ENCODE measurements at places on chromosomes 4 and X.

GRCh38 chr4:111635646-111636045, 509.6 kb upstream of the FAM241A start:
- DNase-seq = no peak

DNA sequence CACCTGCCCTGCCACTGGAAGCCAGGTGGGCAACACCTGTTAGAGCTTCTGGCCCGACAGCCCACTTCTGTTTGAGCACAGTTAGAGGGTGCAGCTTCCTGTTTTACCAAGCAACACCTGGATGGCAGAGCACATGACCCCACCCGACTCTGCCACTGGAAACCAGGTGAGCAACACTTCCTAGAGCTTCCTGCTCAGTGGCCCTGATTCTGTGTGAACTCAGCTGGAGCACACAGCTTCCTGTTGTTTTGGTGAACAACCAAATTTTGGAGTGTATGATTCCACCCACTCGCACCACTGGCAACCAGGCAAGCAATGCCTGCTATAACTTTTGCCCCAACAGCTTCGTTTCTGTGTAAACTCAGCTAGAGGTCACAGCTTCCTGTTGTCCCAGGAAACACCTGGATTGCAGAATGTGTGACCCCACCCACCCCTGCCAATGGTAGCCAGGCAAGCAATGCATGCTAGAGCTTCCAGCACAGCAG, 163.8 kb upstream of the KLF8 start:
- no peak for DNase-seq

GRCh38 chr4:177214935-177215334, 94.7 kb upstream of the NEIL3 start:
- DNase-seq = no peak

- DNase-seq = no peak
Observed at GRCh38 chr4:57291911-57292310, 181.7 kb upstream of the IGFBP7 start.

DNA sequence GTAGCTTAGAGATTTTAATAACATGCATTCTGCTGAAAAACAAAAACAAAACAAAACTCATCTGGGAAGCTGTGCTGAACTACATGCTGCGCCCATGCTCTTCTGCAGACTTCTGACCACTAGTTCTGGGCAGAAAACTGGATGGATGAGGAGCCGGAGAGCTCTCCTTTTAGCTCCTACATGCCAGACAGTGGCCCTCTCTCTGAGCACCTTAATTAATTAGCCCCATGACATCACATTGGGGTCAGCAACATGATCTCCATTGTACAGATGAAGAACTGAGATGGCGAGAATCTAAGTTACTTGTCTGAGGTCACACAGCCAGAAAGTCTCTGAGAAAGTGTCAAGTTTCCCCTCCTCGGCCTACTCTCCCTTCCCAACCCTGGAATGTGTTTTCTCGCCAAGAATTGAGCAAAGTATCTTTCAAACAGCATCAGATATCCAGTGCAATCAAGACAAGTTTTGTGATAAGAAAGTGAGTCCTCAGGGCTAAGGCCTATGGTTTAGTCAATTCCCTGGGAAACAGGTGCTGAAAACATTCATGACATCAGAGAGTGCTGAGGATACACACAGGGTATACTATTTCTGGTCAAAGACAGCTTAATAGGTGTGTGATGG, 21.6 kb downstream of the SCD5 start:
- no peak for DNase-seq

- no peak for DNase-seq
Observed at GRCh38 chrX:134741746-134742145, 83.5 kb upstream of the PLAC1 start.

- no peak for DNase-seq
Observed at GRCh38 chr4:120995266-120996010, 72.9 kb upstream of the PRDM5 start.

GRCh38 chr4:53371049-53371448, 5.2 kb upstream of the SCFD2 start:
- no peak for DNase-seq

DNA sequence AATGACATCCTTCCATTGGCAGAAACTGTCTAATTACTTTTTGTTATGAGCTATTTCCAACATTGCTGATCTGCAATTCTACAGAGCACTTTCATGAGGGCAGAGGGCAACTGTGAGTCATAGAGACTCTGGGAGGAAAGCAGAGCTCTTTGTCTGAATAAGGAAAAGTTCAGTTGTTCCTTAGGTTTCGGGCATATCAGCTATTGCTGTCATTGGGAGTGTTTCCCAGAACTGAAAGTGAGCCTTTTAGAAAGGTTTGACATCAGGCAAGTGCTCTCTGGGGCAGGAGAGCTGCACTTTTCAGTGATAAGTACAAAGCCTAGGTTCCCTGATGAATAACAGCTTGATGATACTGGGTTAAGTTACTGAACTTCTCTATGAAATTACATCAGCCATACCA, 119.2 kb upstream of the EDNRA start:
- no peak for DNase-seq

- no peak for DNase-seq
Observed at GRCh38 chr4:169885893-169886292, 128.1 kb upstream of the HPF1 start.

GRCh38 chr4:167779280-167779679, 313.1 kb upstream of the ANXA10 start:
- DNase-seq = no peak

GRCh38 chrX:30979271-30979670, 90.2 kb upstream of the TAB3 start:
- DNase-seq = no peak

DNA sequence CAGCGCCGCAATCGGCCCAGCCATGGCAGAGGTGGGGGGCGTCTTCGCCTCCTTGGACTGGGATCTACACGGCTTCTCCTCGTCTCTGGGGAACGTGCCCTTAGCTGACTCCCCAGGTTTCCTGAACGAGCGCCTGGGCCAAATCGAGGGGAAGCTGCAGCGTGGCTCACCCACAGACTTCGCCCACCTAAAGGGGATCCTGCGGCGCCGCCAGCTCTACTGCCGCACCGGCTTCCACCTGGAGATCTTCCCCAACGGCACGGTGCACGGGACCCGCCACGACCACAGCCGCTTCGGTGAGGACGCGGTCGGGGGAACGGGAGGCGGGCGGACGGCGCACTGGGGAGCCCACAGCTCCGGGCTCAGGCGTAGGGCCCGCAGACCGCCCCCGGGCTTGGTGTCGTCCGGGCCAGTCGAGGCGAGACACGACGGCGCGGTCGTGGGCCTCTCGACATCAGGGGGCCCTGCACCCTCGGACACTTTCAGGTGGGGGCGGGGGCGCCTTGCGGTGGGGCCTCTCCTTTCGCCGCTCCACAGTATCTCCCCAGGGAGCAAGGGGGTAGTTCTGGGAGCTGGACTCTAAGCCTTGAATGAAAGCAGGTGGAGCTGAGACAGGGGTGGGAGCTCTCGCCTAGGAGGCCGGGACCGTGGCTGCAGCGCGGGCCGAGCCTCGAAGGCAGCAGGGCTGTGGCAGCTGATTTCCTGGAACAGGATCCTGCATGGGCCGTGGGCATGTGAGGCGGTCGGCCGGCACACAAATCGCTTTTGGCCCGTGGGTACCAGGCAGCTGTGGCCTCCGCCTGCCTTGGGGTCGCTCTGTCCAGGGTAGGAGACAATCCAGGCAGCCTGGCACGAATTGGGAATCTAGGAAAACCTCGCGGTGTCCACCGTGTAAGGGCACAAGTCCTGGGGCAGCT, 722 bp downstream of the FGF16 start:
- no peak for DNase-seq

DNA sequence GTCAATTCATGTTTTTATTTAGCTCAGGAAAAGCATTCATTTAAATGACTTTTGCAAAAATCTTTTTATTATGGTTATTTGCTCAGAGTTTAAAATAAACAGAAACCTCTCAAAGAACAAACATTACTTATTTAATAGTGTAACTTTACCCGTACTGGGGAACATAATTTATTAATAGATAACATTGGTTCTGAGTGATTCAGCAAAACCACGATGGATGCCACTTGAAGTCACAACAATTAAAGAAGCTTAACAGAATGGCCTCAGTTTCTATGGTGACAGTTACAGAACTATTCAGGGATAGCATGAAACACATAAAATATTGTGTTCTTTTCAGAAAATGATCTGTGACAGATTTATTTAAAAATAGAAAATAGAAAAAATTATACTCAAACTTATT, 368.7 kb downstream of the CCSER1 start:
- DNase-seq = no peak

DNA sequence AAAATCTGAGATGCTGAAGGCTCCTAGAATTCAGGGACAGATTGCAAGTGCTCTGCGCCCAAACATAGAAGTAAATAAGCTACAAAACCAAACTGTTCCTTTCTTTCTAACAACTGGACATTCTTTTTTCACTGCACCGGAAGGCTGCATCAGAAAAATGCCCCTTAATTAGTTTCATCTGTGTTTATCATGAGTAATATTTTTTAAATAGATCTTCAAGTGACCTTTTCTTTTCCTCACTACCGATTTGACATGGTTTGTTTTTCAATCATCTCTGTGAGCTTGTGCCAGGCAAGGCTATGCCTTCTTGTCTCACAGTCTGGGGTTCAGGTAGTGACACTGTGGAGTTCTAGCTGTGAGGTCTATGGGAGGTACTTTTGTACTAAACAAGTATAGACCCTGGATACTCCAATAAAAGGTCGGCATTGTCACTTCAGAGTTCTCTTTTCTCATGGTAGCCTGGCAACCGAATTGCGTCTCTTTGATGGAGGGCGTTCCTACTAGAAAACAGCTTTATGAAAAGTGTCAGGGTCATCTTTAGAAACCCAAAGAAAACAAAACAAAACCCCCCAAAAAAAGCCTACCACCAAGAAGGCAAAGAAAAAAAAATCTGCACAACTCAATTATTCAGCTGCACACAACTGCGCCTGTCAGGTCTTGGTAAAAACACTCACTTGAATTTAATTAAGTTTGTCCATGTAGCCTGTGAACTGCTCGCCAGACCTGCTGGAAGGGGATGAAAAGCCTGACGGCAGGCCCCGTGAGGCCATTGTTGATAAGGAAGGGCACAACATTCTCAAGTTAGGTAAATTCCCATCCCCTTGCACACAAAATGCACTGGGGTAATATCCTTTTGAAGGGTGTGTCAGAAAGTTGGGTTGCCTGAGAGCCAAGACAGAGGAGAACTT, 22.8 kb upstream of the ADAMTS3 start:
- DNase-seq = no peak

- DNase-seq = no peak
Observed at GRCh38 chr4:111776561-111776960, 368.7 kb upstream of the FAM241A start.

DNA sequence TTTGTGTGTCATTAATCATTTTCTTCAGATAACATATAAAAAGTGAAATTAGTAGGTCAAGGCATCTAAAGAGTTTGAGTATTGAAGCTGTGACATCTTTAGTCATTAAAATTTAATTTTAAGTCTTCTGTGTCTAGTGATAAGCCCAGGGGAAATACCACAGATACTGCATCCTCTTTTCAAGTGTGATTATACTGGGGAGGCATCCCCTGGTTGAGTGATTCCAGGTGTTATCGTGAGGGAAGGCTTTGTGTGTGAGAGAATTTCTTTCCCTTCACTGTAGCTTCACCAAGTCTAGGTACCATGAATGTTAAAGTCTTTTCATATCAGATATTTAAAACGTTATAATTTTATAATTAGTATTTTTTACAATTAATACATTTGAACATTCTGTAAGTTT, 193.4 kb downstream of the FRAS1 start:
- no peak for DNase-seq

DNA sequence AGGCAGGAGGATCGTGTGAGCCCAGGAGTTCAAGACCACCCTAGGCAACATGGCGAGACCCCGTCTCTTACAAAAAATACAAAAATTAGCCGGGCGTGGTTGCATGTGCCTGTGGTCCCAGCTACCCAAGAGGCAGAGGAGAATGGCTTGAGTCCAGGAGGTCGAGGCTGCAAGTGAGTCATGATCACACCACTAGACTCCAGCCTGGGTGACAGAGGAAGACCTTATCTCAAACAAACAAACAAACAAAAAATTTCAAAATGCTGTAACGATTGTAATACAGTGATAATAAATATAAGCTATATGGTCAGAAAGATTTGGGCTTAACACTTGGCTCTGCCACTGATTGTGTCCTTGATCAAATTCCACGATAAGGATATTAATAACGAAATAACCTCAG, 24.2 kb downstream of the SLC25A4 start:
- DNase-seq = no peak

DNA sequence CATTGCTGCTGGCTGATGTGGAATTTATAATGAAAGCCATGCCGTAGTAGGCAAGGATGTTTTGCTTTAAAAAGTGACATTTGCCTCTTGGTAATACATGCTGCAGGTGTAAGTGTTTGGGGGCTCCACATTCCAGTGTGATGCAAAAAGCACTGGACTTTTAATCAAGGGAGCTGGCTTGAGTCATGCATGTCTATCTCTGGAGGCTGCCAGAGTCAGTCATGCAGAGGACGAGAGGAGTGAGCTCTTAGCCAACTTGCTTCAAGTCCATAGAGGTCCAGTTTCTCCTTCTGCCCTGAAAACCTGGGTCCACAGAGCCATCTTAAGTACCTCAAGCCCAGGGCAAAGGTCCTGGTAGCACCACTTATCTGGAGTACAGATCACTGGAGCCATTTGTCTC, 11.6 kb upstream of the CXCL13 start:
- DNase-seq = no peak

GRCh38 chr4:95599777-95600400, 51.1 kb upstream of the UNC5C start:
- no peak for DNase-seq

- DNase-seq = no peak
Observed at GRCh38 chr4:139076016-139076744, 60.6 kb downstream of the NOCT start.

DNA sequence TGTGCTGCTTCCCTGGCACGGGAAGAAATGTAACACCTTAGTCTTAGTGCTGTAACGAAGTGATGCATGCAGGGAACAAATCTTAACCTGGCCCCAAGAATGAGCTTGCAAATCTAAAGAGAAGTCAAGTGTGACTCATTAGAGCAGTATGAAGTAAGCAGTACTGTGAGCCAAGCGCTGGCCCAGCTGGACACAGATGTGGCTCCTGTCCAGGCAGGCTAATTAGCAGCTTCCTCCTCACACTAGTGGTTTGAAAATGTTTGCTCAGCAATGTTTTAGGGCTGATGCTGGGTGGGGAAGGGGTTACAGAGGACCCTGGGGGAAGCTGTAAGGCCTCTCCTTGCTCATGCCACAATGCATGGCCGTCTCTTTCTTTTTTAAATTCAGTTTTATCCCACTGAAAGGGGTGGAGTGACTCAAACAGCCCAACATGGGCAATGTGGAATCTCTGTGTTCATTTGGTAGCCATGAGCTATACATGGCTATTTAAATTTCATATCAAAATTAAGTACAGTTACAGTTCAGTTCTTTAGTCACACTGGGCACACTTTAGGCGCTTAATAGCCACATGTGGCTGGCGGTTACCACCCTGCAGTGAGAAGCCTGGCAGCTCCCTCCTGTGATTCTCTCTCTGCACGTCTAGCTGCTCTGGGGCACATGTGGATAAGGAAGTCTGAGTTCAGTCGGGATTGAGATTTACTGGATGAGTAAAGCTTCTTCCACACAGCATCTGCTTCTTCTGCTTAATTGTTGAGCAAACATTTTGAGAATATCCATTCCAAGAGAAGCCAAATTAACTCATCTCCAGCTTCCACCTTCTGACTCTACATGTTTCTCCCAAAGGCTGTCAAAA, 48.8 kb downstream of the MAP7D2 start:
- DNase-seq = no peak

All from activated T-helper 1 cell treated with anti-CD3 and anti-CD28 coated beads, Interleukin-2, amount 50 U/mL, for 16 hours (primary cell).